Fibroblast of skin of left quadriceps (primary cell): ENCODE measurements at places on chromosomes 5 and 9.

- DNase-seq: no peak
Observed at GRCh38 chr5:174294891-174295620, 249.6 kb downstream of the NSG2 start.

DNA sequence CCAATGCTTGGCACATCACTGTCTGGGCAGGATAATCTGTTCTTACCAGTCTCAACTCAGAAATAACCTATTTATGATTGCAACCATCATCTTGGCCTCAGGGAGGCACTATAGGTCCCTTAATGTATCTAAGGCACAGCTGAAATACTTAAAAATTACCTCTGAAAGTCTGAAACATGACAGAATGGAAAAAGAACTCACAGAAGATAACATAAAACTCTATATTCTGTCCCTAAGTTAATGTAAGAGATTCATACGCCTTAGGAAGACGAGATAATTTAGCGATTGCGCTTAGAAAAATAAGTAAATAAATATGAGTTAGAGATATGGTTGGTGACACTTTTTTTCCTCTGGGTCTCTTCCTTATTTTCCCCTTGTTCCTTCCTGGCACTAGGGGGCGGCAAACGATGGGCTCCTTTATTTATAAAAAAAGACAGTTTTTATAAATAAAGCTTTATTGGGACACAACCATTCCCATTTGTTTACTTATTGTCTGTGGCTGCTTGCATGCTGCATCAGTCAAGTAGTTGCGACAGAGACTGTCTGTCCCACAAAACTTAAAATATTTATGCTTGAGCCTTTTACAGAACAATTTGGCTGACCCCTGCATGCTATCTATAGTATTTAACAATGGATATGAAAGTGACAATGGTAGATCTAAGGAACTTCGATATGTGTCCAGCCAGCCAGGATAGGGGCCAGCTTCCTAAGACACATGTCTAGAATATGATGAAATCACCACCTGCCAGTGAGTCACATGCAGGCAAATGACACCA, 79.6 kb downstream of the PDE4D start:
- peak; percentile 43 for DNase-seq

DNA sequence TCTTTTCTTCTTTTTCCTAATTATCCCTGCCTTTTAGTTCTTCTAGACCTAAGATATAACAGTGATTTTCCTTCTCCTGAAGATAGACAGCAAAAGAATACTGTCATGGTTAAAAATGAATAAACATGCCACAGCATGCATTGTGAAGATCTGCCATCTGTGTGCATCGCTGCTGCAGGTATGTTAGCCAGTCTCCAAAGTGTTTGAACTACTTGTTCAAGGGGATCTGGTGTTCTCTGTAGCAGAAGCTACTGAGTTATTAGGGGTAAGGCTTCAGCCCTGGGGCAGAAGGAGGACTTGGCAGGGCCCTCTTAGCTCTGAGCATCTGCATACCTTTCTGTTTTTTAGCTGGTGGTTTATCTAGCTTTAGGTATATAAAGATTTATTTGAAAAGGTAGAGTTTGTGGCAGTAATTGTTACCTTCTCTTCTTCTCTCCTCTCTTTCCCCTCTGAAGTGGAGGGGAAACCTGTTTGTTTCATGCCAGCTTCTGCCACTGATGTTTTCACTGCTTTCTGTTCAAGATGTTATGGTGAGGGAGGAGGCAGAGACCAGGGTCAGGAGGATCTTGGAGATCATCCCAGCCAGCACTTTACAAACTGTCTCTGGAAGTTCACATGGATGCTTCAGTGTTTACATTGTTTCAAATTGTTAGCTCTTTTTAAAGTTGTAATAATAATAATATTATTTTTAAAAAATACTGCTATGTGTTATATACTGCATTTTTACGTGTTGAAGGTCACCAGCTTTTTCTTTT, 25.2 kb downstream of the GALNT10 start:
- DNase-seq: no peak

- no peak for DNase-seq
Observed at GRCh38 chr5:74281166-74281565, 359.4 kb downstream of the ENC1 start.

DNA sequence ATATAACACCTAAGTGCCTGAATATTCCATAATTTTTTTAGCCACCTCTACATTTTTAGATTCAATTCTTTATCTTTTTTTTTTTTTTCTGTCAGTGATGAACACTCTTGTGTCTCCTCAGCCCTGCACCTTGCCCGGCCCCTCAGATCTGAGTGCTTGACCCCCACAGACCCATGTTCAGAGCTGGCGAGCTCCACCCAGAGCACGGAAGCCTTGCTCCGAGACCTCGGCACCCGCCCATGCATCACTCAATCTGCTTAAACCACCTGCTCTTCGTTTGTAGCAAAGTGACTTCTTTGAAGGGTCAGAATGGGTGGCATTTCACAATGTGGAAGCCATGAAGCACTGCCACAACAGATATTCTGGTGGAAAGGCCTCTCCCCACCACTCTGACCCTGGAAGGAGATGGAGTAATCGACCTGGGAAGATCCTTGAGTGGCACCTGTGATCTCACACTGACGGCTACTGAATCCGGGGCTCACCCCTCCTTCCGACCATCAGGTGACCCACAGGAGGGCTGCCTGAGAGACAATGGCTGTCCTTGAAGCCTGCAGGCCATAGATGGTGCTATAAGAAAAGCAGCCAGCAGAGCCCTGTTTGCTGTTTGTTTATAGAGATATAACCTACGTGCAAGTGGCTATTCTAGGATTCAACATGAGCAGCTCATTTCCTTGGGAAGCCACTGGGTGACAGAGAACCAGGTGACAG, 261.1 kb upstream of the IRX4 start:
- no peak for DNase-seq

- DNase-seq: no peak
Observed at GRCh38 chr9:112520656-112521055, 34.0 kb downstream of the KIAA1958 start.

- DNase-seq: no peak
Observed at GRCh38 chr5:10400831-10401230, 40.8 kb upstream of the ROPN1L start.
